ENCODE measurements at places on chromosomes 6 and 20. TPM values are rescaled to one million over a fixed set of nuclear protein-coding genes. Genes with fewer than 3 reads are reported as not detected.

- no peak for DNase-seq
Observed at GRCh38 chr6:56363796-56364430, 116.5 kb upstream of the COL21A1 start.

- DNase-seq: no peak
Observed at GRCh38 chr6:103027271-103027931, 1633.9 kb downstream of the GRIK2 start.

DNA sequence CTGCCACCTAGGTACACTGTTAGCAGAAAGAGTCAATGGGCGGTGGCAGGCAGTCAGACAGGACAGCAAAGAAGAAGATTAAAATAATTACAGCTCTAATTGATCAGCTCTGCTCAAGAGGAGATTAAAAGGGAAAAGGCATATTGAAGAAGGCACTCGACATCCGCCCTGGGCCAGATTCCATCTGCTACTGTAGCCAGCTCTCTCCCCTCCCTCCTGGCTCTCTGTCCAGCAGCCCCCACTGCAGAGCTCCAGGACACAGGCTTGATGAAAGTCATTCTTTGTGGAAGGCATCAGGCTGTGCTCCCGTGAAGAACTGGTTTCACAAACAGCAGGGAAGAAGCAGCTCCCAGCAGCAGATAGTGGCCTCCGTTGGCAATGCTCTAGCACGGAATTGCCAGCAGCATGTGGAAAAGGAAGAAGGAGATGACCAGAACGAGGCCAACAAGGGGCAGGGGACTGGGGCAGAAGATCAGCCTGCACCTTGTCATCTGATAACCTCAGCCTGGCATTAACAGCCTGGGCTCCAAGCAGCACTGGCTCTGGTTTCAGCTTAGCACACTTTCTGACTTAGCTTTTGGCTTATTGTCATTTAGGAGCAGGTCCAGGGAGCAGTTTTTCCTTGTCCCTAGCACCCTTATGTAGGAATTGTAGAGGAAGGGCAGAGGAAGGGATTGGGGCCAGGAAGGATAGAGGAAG, 465.9 kb downstream of the KIF16B start:
- no peak for DNase-seq

- DNase-seq: no peak
Observed at GRCh38 chr6:66307490-66307889, 600.5 kb upstream of the EYS start.

- no peak for DNase-seq
Observed at GRCh38 chr6:129954749-129955431, 63.5 kb upstream of the L3MBTL3 start.

- DNase-seq: no peak
Observed at GRCh38 chr20:10113746-10114145, 79.0 kb downstream of the ANKEF1 start.

- DNase-seq: peak; percentile 89
Observed at GRCh38 chr20:4161401-4162251, 146.3 kb upstream of the RNF24 start.

- no peak for DNase-seq
Observed at GRCh38 chr6:139841794-139842215, 467.4 kb upstream of the CITED2 start.

GRCh38 chr6:33670971-33671743, 40.3 kb downstream of the UQCC2 start:
- no peak for DNase-seq

DNA sequence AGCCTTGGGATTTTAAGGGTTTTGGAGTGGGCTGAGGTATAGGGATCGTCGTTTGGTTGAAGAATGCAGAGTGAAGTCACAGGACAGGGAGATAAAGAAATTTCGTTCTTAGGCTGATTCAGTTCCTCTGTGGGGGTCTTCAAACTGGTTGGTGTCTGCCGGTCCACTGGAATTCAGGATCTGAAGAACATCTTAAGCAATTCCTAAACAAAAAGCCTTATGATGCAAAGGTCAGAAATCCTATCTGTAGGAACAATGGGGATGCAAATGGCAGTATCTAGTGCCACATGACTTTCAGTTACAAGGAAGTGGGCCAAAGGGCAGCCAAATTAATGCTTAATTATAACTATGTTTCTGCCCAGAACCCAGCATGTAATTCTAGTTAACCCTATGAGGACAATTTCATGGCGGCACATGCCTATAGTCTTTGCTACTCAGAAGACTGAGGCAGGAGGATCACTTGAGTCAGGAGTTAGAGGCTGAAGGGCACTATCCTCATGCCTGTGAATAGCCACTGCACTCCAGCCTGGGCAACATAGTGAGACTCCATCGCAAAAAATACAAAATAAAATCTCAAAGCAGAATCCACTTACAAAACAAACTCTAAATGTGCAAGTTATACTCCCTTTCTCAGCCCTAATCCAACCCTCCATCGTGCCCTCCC, 4.6 kb upstream of the SLC2A10 start:
- no peak for DNase-seq

- DNase-seq: no peak
Observed at GRCh38 chr20:8144282-8145245, 12.5 kb downstream of the PLCB1 start.

DNA sequence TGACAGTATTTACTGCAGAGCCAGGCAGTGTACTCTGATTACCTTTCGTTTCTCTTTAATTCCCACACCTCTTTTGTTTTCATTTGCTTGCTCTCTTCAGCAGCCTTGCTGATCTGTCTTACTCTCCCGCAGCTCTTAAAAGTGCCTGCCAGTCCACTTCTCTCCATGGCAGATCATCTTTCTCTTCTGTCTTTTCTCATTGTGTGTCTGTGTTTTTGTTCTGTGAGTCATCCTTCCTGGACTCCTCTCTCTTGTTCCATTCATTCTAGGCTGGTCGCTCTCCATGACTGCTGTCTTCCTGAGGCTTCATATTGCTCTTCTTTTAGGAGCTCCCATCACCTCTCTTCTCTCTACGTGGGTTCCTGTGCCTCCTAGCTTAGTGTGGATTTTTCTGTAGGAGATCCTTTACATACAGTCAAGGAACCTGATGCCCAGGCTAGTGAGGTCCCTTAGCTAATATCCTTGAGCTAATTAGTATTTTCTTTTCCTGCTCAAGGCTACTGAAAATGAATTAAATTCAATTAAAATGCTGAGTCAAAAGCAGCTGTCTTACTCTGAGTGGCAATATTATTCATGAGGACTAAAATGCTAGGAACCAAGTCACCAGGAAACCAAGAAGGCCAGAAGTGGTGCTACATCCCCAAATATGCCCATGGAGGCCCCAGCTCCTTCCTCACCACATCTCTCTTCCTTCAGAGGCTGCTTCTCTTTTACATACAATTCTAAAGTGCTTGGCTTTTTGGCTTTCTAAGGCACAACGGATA, 86.1 kb downstream of the SLX4IP start:
- DNase-seq: no peak

GRCh38 chr20:38825901-38826625, 20.6 kb downstream of the PPP1R16B start:
- DNase-seq: no peak

DNA sequence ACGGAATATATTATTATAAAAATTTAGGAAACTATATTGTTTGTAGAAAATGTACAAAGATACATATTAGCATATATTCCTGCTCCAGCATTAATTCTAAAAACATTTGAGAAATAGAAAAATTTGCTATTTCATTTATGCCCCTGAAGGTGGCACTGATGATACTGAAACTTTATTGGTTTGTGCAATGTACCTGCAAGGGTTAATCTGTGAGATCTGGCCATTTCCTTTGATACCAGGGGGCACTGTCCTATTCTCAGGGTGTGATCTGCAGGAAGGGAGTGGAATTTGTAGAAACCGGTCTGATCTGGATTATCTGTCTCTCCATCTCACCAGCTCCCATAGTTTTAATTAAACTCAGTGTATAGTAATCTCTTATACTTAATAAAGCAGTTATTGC, 625.1 kb upstream of the IMPG1 start:
- DNase-seq: no peak

DNA sequence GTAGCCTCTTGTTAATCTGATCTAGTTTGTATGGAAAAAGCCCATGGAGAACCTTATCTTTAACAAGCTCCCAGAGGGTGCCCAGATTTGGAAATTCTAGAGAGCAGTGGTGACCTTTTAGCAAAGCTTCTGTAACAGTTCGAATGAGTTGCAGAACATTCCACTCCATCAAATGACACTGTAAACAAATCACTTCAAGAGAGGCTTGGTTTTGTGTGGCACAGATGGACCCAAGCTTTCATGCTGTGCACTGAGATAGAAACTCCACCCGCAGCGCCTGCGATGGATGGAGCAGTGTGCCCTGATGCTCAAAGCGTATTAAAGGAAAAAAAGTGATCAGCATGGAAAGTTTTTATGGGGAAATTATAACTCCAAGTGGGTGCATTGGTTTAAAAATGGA, 55.1 kb upstream of the ISM1 start:
- no peak for DNase-seq

GRCh38 chr6:130296854-130297253, 69.0 kb upstream of the TMEM200A start:
- DNase-seq: no peak

DNA sequence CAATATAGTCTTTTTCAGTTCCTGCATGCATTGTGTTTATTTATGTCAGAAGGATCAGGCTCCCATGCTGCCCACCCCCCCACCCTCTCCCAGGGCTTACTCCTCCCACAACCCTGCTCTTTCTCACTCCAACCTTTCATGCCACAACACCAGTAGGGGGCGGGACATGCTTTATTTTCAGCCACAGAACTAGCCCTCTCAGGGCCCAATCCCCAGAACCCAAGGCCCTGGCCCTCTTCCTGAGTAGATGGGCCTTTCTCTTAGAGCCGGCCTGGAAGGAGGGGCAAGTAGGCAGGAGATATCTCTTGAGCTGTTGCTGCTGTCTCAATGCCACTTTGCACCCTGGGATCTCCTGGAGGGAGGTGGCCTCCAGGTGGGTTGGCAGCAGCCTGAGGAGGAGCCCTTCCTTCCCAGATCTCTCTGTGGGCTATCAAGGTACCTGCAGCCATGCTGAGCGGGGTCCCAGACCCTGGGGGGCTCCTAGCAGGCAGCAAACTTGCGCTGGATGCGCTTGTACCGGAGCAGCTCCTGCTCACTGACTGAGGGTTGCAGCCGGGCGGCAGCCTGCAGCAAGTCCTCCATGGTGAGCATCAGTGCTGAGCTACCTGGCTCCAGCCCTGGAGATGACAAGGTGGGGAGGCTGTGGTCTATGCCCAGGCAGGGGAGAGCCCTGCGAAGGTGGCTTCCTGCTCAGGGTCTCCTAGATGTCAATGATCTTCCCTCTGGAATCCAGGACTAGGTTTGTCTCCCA, 3.5 kb downstream of the GNMT start:
- peak; percentile 35 for DNase-seq

DNA sequence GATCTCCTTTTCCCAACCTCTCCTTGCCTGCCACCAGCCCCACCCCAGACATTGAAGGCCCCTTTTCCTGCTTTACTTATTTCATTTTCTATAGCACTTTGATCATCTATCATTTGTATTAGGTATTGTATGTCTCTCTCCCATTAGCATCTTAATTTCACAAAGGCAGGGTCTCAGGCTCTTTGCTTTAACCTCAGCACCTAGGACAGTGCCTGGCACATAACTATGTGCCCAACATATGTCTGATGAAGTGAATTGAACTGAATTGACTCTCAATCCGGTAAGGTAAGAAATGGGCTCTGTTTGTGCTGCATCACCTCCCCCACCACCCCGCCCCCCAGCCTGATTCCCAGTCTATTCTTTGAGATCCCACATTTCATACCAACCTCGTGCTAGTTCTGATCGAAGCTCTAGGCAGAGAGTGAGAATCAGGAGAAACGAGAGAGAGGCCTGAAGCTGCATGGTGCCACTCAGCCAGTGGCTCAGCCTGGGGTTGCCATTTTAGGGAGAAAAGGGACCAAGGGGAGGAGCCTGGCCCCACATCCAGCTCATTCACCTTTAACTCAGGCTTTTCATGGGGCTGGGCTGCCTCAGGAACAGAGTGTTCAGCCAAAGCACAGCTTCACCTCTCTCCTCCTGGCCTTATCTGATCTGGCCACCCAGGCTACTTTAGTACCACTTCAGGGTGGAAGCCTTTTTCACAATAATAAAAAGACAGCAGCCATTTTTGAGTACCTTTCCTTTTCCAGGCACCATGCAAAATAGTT, at the start of gene SPINT3:
TSS of gene SPINT3 (minus strand) at position 476 of the 767 bp plus-strand sequence. CDS start at position 462, 14 bp downstream.
- no peak for DNase-seq

DNA sequence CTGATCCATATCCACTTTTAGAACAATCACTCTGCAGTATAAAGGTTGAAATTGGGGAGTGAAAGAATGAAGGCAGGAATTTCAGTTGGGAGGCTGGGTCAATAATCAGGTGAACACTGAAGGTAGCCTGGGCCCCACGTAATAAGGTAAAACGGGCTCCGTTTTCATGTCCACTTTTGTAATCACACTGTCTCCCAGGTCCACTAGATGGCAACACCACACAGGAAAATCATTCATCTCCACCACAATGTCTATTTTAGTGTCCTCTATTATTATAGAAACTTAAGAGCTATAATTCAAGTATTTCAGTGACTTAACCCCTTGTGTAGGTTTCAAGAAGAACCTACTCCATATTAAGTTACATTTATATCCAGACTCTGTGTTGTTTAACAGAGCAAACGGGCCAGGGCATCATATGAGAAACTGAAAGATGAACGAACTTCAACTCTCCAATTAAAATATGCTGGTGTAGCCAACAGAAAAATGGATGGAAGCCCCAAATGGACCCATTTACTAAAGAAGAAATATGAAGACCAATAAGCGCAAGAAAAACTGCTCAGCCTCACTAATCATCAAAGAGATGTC, 45.9 kb upstream of the MC3R start:
- DNase-seq: no peak

- no peak for DNase-seq
Observed at GRCh38 chr6:96659084-96659845, 96.3 kb downstream of the FHL5 start.

DNA sequence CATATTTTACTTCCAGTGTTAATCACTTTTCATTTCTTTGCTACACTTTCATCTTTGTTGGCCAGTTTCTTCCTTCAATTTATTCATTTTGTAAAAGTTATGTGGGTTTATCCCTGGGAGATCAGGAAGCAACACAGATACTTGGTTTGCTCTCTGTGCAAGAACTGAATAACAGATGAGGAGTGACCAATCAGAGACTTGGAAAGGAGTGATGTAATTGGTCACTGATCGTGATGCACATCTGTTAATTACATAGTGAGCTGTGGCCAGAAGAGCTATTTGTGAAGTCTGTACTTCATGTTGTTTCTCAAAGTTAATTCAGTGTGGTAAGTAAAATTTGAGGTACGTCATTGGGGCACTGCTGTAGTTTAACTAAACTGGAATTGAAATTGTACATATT, 21.3 kb downstream of the ANKRD6 start:
- DNase-seq: no peak

SEL1L2 gene
- not detected for total RNA-seq

NTSR1 gene
- total RNA-seq: 2.9 TPM

DNAH8 gene
- not detected for total RNA-seq

SAMHD1 gene
- 35.6 TPM for total RNA-seq

IRF4 gene
- 4.7 TPM for total RNA-seq

RAB5IF gene
- total RNA-seq: 207 TPM

APOM gene
- total RNA-seq: 2.4 TPM

All from colonic mucosa (tissue), 4 donors.